Right ventricle myocardium inferior (tissue), 1 donor: ENCODE measurements at places on chromosomes 1 and 21. TPM values are rescaled to one million over a fixed set of nuclear protein-coding genes. Genes with fewer than 3 reads are reported as not detected.

The KAZN gene
- total RNA-seq: 4.3 TPM

The RPTN gene
- not detected for total RNA-seq

GRCh38 chr21:45209046-45209445, 78.6 kb downstream of the POFUT2 start:
- DNase-seq: no peak

The GSTM1 gene
- total RNA-seq: not detected

DNA sequence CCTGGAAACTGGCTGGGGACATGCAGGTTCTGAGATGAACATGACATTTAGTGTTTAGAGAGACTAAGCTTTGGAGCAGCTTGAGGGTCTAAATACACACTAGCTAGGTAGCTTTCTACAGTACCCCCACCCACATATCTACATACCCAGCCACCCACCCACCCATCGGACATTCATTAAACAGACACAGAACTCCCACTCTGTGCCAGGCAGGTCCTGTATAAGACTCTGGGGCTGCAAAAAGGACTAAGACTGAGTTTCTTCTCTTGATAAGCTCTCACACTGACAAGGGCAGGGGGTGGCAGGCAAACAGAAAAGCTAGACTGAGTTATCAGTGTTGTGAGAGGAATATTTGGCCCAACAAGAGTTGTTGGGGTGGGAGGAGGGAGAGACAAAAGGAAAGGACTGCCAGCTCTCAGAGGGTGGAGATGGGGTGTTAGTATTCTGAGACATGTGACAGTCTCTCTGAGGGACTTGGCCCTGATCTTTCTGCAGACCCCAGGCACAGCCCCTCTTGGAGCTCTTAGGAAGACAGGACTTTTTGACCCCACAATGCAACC, 6.8 kb downstream of the MAP7D1 start:
- DNase-seq: no peak

DNA sequence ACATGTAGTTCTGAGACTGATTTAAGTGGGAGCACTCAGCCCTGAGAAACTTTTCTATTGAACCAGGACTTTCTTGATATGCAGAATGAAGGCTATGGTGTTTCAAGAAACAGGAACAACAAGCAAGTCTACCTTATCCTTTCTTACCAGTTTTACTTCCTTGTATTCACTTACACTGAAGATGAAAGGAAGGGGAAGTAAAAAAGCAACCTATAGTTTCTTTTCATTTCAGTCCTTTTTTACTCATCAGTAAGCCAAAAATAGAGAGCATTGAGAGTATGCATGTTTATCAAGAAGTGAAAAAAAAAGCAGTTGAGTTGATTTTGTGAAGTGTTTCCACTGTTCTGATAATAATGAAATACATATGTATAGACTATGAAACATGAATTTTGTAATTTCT, 1010.3 kb downstream of the AMY1C start:
- no peak for DNase-seq

The TSPEAR gene
- 0.65 TPM for total RNA-seq
